ENCODE measurements at places on chromosomes 7 and 10.

- no peak for DNase-seq
Observed at GRCh38 chr10:122460891-122461293, 461 bp upstream of the HTRA1 start.

DNA sequence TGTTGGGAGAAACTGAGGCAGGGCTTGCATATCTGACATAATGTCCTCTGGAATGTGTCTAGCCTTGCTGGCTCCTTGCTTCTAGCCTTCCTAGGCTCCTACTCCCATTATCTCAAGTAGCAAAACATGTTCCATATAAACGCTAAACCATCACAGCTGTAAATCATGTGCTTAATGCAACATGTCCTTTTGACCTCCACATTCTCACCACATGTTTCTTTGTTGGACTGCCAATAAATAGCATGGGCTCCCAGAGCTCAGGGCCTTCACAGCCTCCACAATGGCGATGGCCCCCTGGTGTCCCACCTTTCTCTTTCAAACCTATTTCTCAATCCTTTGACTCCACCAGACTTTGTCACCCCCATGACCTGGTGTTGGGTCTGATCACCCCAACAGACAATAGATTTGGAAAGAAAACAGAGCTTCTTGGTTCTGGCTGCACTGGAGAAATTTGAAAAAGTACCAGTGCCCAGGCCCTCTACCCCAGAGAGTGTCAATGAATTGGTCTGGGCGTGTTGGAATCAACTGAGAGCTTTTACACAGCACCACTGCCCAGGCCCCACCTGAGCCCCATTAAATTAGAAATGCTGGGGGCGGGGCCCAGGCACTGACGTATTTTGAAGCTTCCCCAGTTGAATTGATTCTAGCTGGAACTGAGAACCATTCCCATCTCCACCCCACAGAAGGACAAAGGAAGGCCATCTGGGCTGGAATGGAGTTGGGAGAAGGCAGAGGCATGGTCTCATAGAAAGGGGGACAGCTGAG lies 41.3 kb upstream of the GGCT start:
- peak; percentile 26 for DNase-seq

- peak; percentile 31 for DNase-seq
Observed at GRCh38 chr7:101315336-101315735, 6.3 kb downstream of the IFT22 start.

- DNase-seq: no peak
Observed at GRCh38 chr10:81036257-81036656, 498.6 kb downstream of the SH2D4B start.

- DNase-seq: no peak
Observed at GRCh38 chr10:26689399-26689798, 8.1 kb upstream of the PDSS1 start.

DNA sequence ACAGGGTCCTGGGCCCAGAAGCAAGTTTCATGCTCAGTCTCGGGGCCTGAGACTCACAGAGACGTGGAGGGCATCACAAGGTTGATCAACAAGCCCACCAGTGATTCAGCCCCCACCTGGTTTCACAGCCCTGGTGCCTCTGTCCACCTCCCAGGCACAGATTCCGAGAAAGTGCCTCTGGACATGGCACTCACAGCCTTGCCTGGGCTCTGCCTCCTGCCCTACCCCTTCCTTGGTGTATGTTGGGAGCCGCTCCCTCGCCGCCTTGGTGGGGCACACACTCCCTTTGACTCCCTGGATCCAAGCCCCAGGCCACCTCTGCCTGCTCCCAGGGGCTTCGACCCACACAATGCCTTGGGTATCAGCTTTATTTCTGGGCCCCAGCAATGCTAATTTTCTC lies 200.8 kb upstream of the PPP2R2D start:
- no peak for DNase-seq

- DNase-seq: no peak
Observed at GRCh38 chr7:87341441-87341840, 4.0 kb upstream of the CROT start.

GRCh38 chr10:23478570-23478969 lies 39.7 kb downstream of the OTUD1 start:
- DNase-seq: no peak

GRCh38 chr10:75466886-75467285 lies 35.5 kb downstream of the LRMDA start:
- DNase-seq: no peak

GRCh38 chr7:6375348-6376101 lies 72.2 kb downstream of the DAGLB start:
- no peak for DNase-seq

DNA sequence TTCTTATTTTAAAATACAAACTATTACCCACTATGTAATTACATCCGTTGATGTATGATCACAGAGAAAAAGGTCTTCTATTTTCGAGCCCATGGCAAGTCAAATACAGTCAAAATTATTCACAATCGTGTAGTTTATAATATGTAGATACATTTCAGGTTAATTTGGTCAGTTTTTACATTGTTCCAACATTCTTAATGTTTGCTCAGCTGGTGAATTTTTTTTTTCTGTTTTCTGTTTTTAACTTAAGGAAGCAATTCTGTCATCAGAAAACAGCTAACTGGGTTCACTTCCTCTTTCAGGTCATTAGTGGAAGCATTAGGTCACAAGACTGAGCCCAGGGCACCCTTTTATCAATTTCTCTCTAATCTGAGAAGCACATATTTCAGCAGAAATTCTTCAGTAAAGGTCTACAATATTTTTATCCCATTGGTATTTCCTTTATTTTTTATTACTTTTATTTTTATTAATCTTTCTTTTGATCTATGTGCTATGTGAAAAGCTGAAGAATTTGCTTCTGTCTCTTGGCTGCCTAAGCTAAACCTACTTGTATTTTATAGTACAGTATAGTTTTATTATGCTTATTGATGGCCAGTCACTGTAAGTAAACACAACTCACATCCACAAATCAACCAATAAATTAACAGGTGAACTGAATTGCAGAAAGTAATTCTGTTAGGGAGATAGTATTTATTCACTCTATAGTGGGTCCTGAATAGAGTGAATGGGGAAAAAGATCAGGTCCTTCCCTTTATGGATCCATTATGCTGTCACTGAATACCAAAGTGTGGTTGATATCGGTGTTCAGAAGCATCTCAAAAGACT lies 84.6 kb downstream of the ICA1 start:
- DNase-seq: no peak

DNA sequence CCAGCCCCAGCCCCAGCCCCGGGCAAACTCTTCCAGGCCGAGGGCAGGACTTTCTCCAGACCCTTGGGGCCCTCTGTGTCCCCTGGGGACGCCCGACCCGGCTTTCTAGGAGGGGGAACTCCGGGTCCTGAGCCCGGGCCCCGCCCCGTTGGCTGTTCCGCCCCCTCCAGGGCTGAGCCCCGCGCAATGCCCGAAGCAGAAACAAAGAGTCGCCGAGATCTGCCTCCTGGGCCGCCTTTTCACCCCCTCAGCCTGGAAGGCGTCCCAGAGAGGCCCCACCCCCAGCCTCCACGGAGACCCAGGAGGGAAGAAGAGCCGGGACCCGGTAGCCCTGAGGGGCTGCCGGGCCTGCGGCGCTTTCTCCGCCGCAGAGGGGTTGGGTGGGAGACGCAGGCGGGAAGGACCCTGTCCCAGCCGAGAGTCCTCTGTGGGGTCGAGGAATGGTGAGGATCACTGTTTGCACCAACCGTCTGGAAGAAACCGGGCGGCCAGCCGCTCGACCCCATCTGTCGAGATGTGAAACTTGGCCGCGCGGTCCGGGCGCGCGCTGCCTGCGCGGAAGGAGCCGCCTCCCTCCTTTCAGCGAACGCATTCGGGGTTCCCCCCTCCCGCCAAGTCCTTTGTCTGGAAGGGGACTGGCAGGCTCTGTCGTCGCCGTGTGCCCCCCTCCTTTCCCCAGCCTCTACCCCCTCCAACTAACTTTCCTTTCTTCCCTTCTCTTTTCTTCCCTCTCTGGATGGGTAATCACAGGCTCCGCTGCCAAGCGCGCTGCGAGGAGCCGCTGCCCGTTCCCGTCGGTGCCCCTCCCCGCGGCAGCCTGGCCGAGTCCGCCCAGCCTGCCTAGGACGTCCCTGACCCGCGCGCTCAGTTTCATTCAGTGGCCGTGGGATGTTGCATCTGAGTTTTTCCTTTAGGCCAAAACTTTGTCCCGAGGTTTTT lies 10.2 kb downstream of the EN2 start:
- no peak for DNase-seq

GRCh38 chr7:33578166-33578565 lies 327.2 kb upstream of the BMPER start:
- DNase-seq: no peak

DNA sequence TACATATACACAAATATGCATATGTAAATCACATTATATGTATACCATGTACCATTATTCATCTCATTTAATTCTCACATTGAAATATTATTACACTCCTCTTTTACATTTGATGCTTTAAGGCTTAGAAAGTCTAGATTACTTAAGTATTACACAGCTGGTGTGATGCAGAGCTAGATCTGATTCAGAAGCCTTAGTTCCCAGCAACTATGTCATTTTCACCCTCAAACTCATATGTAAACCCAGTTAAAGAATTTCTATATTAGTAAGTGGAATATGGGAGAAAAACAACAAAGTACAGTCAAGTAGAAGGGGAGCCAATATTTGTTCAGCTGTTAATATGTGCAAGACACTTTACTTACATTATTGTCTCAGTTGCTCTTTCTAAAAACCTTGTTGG lies 74.3 kb upstream of the CSTF2T start:
- no peak for DNase-seq

DNA sequence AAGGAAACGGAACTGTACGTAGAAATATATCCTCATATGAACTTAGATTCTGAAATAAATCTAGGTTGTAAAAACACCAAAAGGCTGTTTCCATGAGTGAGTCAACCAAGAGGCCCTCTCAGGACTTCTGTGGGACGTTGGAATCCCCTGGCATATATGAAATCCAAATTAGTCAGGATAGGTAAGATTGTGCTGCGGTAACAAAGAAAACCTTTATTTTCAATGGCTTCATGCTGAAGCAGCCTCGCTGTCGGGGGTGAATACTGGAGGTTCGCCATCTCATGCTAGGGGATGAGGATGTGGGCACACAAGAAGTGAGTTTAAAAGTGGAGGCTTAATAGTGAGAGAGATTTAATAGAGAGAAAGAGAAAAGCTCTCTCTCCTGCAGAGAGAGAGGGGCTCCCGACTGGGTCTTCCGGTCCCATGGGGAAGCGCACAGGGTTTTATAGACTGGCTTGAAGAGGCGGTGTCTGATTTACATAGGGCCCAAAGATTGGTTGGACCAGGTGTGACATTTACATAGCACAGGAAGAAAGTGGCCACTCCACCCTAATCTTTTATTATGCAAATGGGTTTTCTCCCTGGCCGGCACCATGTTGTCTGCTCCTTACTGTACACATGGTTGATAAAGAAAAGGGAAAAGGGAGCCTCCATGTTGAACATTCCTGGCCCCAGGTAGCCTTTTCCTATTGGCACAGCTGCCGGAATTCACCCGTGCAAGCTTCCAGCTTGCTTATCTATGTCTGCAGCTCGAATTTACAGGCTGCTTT lies 52.3 kb upstream of the SEPHS1 start:
- no peak for DNase-seq

DNA sequence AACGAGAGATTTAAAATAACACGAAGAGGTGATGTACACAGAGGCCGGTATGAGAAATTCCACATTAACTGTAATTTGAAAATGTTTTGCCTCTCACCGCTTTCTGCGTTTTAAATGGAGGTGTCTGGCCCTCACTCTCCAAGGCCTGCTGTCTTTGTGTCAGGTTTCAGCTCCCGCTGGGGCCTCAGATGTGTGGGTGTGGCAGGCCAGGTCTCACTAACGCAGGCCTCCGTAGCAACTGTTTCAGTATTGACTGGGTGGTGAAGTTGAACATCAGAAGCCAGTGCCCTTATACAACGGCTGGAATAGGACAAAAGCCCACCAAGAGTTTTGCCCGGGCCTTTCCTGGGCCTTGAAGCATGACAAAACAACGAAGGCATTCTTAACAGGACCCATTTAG lies 303.1 kb downstream of the ADARB2 start:
- DNase-seq: no peak

DNA sequence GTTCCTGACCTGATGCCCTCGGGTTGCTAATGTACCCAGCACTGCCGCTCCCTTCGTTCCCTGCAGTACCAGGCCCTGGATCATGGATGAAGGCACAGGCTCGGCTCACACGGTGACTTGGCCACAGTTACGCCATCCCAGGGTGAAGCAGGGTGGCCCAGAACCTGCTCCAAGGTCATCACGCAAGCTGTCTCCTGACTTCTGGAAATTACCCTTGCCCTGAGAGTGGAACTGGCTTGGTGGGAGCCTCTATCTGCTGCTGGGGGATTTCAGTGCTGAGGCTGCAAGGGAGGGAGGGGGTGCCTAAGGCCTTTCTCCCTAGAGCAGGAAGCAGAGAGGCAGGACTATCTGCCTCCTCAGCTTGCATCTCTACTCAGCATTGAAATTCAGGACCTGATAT lies 36.6 kb downstream of the FIGNL1 start:
- DNase-seq: no peak

- no peak for DNase-seq
Observed at GRCh38 chr7:155869784-155870076, 57.5 kb upstream of the SHH start.

GRCh38 chr10:77299320-77299719 lies 338.3 kb downstream of the KCNMA1 start:
- DNase-seq: no peak

- DNase-seq: no peak
Observed at GRCh38 chr7:157291404-157292080, 45.3 kb upstream of the DNAJB6 start.

- no peak for DNase-seq
Observed at GRCh38 chr10:44477046-44477425, 92.1 kb upstream of the CXCL12 start.

DNA sequence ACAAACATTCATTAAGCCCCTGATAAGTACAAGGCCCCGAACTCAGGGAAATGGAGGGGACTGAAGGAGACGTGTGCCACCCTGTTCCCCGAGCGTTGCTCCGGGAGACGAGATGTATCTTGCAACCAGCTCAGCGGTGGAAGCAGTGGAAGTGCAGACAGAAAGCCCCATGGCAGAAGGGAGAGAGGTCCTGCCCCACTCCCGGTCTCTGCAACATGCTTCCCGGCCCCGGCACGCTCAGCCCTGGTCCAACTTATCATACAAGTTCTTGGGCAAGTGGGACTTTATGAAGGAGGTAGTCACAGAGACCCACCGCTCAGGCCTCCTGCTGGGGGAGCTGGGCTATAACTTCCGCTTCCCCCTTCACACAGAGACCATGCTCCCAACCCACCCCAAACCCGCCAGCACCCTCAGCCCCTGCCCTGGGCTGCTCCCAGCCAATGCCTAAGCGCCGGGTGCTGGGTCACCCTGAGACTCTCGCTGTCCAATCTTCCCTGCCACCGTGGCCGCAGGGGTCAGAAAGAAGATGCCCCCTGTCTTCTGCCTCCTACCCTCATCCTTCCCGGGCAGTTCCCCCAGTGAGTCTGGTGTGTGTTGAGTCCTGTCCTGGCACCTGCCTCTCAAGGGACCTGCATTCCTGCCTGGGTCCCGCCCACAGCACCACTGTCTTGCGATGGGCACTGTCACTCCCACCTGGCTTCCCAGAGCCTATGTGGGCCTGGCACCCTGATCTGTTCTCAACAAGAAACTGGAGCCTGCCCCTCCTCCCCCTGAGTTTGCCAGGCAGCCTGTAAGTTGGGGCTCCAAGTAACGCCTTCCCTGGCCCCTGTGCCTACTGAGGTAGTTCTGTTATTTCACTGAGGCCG lies 157.7 kb downstream of the PRKAG2 start:
- DNase-seq: no peak

GRCh38 chr7:26147030-26147429 lies 5.0 kb upstream of the NFE2L3 start:
- DNase-seq: no peak

- DNase-seq: no peak
Observed at GRCh38 chr7:129769866-129770808, 158.6 kb downstream of the NRF1 start.

- peak; percentile 12 for DNase-seq
Observed at GRCh38 chr7:129298268-129298893, 73.6 kb downstream of the AHCYL2 start.

GRCh38 chr10:128022261-128023196 lies 103.7 kb downstream of the MKI67 start:
- no peak for DNase-seq
